ENCODE measurements at places on chromosomes 1 and 21. TPM values are rescaled to one million over a fixed set of nuclear protein-coding genes. Genes with fewer than 3 reads are reported as not detected.

DNA sequence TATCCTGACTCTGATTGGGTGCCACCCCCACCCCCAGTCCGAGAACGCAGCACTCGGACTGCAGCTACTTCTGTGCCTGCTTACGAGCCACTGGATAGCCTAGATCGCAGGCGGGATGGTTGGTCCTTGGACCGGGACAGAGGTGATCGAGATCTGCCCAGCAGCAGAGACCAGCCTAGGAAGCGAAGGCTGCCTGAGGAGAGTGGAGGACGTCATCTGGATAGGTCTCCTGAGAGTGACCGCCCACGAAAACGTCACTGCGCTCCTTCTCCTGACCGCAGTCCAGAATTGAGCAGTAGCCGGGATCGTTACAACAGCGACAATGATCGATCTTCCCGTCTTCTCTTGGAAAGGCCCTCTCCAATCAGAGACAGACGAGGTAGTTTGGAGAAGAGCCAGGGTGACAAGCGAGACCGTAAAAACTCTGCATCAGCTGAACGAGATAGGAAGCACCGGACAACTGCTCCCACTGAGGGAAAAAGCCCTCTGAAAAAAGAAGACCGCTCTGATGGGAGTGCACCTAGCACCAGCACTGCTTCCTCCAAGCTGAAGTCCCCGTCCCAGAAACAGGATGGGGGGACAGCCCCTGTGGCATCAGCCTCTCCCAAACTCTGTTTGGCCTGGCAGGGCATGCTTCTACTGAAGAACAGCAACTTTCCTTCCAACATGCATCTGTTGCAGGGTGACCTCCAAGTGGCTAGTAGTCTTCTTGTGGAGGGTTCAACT is 2.1 kb downstream of the RBM15 start:
- no peak for DNase-seq

DNA sequence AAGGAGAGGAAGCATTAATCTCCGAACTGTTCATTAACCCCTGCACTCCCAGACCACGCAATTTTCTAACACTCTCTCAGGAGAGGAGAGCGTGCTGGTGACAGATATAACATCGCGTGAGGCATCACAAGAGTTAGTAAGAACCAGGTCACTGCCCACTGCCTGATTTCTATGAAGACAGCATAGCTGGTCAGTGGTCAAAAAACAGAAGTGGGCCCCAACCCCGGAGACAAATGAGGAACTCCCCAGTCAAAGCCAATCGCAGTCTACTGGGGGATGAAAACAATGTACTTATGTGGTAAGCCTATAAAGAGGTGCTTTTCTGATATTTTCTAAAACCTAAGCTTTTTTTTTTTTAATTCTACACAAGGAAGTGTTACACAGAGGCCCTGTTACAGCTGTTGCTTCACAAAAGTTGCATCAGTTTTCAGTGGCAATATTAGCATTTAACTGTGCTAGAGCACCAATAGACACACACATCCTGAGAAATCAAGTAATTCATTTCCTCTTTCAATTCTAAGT is 231.8 kb upstream of the IRF2BP2 start:
- no peak for DNase-seq

DNA sequence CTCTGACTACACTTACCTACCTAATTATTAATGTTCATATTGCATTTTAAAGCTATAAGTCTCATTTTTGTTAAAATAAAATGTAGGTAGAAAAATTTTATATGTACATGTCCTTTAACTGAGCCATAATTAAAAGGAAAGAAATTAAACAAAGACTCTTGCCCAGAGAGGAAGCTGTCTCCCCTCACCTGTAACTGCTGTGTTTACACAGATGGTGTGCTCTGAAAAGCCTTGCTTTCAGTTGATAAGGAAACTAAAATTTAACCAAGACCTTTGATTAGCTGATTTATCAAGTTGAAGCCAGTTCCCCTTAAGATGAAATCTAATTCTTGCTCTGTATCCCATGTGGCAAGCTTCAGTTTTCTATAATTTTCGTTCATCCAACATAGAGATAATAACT is 213.5 kb downstream of the LYPLAL1 start:
- no peak for DNase-seq

DNA sequence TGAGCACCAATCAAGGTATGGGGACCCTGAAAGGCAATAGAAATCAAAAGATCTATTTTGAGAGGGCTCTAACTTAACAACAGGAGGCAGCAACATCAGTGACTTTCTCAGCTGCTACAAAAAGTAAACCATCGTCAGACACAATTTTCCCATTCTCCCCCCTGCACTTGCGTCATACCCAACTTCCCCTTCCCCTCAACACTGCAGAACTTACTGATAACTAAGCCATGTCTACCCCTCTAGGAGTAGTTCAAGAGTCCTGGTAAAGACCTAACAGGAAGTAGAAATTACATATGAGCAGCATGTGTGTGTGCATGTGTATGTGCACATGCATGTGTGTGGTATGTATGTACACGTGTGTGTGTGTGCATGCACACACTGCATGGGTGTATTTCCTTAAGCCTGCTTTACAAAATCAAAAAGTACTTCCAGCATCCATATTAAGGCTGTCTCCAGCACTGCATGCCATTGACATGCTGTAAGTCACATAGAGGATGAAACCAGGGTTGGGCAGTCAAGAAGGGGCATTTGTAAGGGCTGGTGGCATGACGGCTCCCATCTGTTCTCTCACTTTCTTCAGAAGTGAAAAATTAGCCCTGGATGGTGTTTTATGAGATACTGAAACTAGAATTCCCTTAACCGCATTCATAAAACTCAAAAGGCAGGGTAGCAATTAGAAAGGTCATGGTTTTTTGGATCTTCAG is 460.1 kb upstream of the RUNX1 start:
- DNase-seq = no peak

- no peak for DNase-seq
Observed at GRCh38 chr1:231951374-231951773, 324.8 kb downstream of the DISC1 start.

DNA sequence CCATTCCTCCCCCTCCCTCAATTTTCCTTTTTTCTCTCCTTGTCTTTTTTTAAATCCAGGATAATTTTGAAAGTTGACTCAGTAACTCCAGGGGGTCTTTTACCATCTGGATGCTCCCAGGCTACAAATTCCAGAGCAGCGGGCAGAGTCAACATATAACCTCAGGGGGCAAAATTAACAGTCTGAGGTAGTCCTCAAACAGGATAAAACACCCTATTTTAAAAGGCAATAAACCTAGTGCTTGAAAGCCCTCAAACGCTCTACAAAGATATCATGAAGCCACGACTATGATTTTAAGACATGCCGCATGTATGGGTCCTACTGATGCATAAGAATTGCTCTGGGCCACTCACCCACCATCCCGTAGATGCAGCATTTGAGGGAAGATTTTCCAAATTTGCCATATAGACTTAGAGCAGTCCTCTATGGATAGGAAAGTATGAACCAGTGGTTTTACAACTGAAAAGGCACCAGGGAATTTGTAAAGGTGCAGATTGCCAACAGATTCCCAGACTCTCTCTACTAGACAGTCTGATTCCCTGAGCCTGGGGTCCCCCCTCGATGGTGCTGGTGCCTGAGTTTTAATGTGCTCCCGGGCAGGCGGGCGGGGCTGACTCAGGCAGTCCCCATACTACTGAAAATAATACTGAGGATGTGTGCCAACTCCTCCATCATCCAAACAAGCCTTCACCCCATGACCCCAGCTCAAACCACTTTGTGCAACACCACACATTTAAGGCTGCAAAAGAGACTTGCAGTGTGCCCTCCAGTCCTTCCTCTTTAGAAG is 37.2 kb downstream of the PTPN14 start:
- DNase-seq = no peak

DNA sequence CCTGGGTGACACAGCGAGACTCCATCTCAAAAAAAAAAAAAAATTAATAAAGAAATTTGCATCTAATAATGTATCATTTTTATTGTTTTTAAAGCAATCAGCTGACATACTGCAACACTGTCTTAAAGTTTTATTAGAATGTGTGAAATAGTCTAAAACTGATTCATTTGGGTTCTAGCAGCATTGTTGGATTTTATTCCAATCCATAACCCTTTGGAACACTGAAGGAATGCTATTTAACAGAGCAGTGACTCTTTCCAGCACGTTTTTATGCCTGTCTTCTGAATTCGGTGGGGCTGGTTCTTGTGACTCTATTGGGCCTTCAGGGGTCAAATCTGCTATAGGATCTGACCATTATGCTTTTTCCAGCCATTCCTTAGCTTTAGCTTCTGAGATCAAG is 18.2 kb upstream of the FMO4 start:
- no peak for DNase-seq

GRCh38 chr1:231059566-231060193 is 19.6 kb upstream of the FAM89A start:
- no peak for DNase-seq

GRCh38 chr21:32572574-32573420 is 12.5 kb downstream of the TCP10L start:
- DNase-seq = no peak

DNA sequence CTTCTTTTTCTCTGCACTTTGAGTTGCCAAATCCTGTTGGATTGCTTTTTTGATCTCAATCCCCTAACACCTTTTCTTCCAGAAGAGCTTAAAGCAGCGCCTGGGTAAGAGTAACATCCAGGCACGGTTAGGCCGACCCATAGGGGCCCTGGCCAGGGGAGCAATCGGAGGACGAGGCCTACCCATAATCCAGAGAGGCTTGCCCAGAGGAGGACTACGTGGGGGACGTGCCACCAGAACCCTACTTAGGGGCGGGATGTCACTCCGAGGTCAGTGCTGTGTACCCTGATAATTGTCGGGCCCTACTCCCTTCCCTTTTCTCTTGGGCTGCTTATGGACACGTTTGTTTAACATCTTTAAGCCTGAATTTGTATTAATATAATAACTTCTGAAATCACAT is 8.3 kb downstream of the CHTOP start:
- no peak for DNase-seq

DNA sequence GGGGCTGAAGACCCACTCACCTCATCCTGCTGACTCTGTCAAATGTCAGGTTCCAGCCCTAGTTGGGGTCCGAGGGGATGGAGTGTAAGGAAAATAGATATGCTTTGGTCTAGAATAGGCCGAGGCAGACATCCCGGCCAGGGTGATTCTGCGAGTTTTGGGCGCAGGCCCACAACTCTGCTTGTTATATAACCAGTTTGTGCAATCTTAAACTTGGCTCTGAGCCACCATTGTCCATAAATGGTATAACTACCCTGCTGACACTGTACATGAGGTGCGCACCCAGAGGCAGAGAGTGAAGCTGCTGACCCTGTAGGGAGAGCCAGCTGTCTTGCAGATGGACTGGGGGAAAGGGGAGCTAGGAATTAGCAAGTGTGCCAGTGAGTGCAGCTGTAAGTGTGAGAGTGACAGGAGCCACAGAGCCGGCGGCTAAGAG is 1388.8 kb downstream of the AMY1C start:
- DNase-seq = no peak

DNA sequence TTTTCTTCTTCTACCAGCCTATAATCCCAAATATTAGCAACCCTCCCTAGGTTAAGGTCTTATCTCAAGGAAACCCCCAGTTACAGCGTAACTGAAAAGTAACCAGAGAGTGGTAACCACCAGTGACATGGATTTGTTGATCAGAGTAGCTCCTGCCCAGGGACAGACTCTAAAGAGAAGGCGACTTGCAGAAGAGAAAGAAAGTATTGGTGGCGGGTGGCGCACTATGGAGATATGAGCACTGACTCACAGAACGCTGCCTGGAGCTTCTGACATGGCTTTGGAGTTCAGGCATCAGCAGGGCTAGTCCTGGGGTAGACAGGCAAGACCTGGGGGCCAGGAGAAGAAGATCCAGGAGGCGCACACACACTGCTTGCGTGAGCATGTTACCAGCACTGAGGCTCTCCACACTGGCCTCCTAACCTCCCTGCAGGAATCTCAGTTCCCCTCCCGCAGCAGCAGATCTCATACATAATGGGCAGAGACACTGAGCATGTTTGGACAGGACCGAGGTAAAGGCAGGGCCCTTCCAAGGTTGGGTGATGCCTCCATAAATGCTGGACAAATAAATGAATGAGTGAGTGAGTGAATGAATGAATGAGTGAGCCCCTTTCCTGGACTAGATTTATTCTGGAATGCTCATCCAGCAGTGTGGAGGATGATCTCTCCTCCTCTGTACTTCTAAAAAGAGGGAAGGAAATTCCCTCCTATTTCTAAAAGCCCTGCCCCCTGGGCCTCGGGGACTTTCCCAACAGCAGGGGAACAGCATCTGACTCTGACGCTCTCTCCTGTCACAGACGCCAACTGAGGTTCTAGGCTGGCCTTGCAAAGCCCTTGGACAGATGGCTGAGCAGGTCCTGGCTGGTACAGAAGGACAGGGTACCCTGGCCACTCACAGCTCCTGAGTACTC is 175.5 kb downstream of the CLIC6 start:
- DNase-seq = no peak

- DNase-seq = no peak
Observed at GRCh38 chr1:220353229-220354012, 81.2 kb upstream of the RAB3GAP2 start.

DNA sequence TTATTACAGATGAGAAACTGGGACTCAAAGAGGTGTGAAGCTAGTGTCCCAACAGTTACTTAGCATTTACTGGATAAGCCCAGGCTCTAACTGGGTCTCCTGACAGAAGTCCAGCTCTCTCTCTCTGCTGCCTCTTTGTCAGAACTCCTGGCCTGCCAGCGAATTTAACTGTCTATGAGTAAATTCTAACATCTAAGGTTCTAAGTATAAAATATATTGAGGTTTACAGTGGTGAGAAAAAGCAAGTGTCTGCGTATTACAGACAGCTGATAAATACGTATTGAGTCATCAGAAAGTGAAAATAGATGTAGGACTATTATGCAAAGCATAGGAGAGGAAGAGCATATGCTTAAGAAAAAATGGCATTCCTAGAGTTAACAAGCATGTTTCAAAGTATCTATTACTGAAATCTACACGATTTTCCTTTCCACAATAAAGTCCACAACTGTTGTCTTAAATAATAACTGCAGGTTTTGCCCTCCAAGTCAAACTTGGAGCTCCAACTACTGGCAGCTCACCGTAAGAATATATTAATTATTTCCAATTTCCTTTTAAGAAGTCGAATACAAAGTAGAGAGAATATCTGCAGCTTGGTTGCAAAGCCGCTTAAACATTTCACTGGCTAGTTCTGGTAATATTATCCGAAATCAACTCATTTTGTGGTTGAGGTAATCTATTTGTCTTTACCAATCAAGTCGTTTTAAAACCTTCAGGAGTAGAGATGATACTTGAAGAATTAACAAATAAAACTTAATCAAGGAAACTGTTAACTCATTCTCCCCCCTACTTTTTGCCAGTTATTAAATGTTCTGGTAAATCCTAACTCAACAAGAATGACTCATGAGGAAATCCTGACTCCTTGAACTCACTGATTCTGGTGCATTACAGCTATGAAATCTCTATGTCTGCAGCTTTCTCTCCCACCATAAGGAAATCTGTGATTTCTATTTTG is 1.4 kb upstream of the RGS2 start:
- DNase-seq = peak; percentile 44

The MRPL9 gene
- total RNA-seq = 87.5 TPM

The ST6GALNAC5 gene
- not detected for total RNA-seq

The CASQ2 gene
- not detected for total RNA-seq

The CFAP74 gene
- total RNA-seq = not detected

The GBP5 gene
- 425 TPM for total RNA-seq

The OR2L2 gene
- 0.35 TPM for total RNA-seq

The HES3 gene
- not detected for total RNA-seq

Measured in CD4-positive, CD25-positive, alpha-beta regulatory T cell (primary cell).